PC-9 (cell line): ENCODE measurements at places on chromosomes 2 and 18. TPM values are rescaled to one million over a fixed set of nuclear protein-coding genes. Genes with fewer than 3 reads are reported as not detected.

The VIL1 gene
- total RNA-seq = not detected in 2 replicates

GRCh38 chr2:53289309-53290006, 478.1 kb upstream of the CHAC2 start:
- H3K36me3 ChIP-seq = no peaks in the 10 kb centered on the region
- no peak overlapping the region for H3K4me3 ChIP-seq

DNA sequence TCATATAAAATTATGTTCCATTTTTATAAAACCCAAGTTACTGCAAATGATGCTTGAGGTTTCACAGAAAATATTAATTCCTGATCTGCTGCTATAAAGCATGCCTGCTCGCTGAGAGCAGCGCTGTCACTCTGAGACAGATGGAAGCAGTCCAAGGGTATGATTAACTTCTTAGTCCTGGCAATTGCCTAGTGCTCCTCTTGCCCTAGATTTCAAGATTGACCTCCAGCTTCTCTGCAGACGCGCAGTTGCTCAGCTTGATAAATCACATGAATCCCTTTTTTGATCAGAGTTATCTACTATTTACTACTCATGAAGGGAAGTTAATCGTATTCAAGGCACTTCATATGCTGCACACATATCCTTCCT, 154.6 kb upstream of the REV1 start:
- no peaks in the 10 kb centered on the region for H3K4me1 ChIP-seq
- H3K27me3 ChIP-seq = peaks cover 90% of the 10 kb centered on the region
- H3K4me3 ChIP-seq = no peak overlapping the region
- no peaks in the 10 kb centered on the region for H3K36me3 ChIP-seq
- no peak for DNase-seq

The CDKL4 gene
- total RNA-seq = not detected in 2 replicates

DNA sequence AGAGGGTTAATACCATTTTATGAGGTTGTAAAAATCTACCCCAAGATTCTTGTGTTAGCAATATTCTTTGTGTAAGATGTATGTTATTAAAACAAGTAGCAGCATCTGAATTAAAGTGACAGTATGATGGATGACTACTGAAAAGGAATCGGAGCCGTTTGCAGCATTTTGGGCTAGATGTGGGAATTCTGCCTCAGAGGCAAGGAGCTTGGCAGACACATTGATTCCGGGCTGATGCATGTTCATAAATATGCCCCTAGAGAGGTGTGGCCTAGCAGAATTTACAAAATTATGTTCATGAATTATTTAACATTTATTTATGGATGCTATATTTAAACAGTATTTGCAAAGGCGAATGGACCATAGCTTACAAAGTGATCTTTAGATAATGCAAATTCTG, 389.0 kb upstream of the ETAA1 start:
- DNase-seq = no peak
- H3K27me3 ChIP-seq = no peaks in the 10 kb centered on the region
- H3K4me3 ChIP-seq = no peak overlapping the region
- no peaks in the 10 kb centered on the region for H3K36me3 ChIP-seq

- no peaks in the 10 kb centered on the region for H3K27me3 ChIP-seq
- H3K4me3 ChIP-seq = no peak overlapping the region
- H3K36me3 ChIP-seq = no peaks in the 10 kb centered on the region
- peaks cover 23% of the 10 kb centered on the region for H3K4me1 ChIP-seq
- DNase-seq = no peak
- H3K27ac ChIP-seq = no peak overlapping the region
Observed at GRCh38 chr2:71071681-71072398, 3.4 kb downstream of the NAGK start.

GRCh38 chr18:47928466-47928865, 2.0 kb downstream of the SMAD2 start:
- no peaks in the 10 kb centered on the region for H3K27me3 ChIP-seq
- peak overlapping the region; percentile 87 for H3K4me3 ChIP-seq
- H3K36me3 ChIP-seq = 0 out of 2 replicates have a peak, but pooled peaks cover 2% of the 10 kb centered on the region

The ZSWIM2 gene
- not detected in 2 replicates for total RNA-seq

GRCh38 chr2:218029366-218030360, 26.9 kb upstream of the TNS1 start:
- H3K36me3 ChIP-seq = no peaks in the 10 kb centered on the region
- H3K27me3 ChIP-seq = peaks cover 15% of the 10 kb centered on the region; the same call in 1 of the 2 replicates

DNA sequence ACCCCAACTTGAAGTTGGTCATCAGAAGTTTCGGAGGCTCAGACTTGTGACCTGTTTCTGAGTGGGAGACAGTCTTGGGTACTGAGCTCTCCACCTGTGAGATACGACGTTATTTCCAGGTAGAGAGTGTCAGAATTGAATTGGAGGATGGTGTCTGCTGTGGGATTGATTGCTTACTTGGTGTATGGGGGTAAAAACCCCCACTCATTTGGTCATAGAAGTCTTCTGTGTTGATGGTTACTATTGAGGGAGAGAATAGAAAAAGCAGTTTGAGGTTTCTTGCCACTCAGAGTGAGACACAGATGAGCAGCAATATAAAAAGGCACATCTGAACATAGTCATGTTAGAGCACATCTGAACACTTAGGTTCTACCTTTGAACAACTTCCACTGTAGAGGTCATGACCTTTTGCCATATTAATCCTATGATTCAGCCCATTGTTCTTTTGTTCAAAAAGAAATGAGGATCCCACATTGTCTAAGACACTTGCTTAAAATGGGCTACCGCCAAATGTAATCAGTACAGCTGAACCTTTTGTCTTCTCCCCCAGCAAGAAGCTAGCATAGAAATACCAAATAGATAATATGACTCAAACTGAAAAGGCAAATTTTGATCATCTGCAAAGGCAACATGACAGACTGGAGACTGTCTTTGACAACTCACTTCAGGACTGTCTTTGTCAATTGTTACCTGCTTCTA, 73.3 kb downstream of the NAB1 start:
- H3K27me3 ChIP-seq = no peaks in the 10 kb centered on the region
- no peak overlapping the region for H3K27ac ChIP-seq
- no peak for DNase-seq
- no peaks in the 10 kb centered on the region for H3K36me3 ChIP-seq
- H3K4me1 ChIP-seq = peaks cover 27% of the 10 kb centered on the region
- no peak overlapping the region for H3K4me3 ChIP-seq

DNA sequence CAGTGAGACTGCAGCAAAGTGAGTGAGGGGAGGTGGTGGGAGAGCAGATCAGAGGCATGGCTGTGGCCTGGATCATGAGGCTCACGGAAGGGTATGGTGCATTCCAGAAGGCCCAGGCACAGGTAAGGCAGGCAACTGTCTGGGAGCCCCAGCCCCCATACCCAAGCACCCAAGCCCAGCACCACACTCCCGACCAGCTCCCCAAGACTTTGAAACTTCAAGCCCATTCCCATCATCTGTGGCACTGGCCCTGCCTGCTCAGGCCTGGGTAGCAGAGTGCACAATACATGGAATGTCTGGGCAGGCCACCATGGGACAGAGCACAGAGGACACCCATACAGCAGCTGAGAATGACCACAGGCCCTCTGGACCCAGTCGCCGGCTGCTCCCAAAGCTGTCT, 202.6 kb upstream of the ARL4C start:
- H3K27me3 ChIP-seq = no peaks in the 10 kb centered on the region
- H3K27ac ChIP-seq = no peak overlapping the region
- DNase-seq = no peak
- no peak overlapping the region for H3K4me3 ChIP-seq
- no peaks in the 10 kb centered on the region; the same call in 1 of the 2 replicates for H3K36me3 ChIP-seq
- H3K4me1 ChIP-seq = peaks cover 32% of the 10 kb centered on the region

DNA sequence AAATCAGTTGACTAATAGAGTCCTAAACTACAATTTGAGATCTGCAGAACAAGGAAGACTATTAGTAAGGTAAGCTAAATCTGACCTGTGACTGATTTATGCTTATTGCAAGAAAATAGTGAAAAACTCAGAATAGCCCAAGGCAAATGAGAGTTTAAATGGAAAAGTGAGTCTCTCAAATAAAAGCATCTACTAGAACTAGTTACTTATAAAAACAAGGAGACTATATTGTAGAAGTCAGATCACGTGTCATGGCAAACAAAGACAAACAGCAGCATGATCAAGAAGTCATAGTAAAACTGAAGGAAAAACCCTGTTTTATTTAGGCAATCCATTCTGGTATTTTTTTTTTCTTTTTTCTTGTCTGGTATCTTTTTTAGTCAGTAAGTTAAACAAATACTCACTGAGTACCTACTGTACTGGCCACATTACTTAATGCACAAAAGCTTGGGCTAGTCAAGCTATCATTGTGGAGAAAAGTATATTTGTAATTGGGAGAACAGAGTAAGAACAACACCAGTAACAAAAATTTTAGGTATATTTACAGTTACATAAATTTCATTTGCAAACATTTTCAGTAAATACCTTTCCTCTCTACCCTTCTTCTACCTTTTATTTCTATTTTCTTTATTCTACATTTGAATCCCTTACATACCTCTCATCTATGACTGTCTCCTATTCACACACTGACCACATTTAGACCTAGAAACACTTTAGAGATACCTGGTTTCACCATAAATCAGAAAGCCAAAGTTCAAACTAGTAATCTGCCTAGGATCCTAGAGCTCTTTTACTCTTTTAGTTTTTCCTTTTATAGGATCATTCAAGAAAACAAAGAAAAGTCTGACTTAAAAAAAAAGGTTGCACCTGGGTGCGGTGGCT, 23.7 kb downstream of the CCDC88A start:
- H3K36me3 ChIP-seq = no peaks in the 10 kb centered on the region
- no peak overlapping the region for H3K27ac ChIP-seq
- DNase-seq = no peak
- H3K4me3 ChIP-seq = no peak overlapping the region
- no peaks in the 10 kb centered on the region for H3K27me3 ChIP-seq

DNA sequence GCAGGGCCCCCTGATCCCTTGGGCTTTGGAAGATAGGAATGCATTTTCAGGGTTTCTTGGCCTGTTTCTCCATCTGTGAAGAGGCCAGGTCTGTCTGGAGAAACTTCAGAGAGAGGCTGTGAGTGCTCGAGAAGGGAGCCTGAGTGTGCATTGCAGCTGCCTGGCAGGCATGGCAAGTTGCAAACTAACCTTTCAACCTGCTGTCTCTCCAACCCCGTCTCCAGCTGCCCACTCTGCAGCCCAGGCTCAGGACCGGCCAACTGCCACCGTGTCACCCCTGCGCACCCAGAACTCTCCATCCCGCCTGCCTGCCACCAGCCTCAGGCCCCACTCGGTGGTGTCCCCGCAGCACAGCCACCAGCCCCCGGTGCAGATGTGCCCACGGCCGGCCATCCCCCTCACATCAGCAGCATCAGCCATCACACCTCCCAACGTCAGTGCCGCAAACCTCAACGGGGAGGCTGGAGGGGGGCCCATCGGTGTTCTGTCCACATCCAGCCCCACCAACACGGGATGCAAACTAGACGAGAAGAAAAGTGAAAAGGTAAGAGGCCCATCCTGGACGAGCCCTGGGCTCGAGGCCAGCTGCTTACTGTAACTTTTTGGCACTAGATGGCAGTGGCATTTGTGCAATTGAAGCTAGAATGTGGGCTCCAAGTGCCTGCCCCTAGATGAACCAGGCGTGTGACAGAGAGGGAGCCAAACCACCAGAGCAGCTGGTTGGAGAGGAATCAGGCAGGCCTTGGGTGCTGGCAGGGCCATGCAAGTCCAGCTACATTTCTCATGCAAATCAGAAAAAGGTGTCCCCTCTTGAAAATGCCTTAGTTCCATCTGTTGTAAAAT, 164.6 kb downstream of the SEPTIN10 start:
- DNase-seq = no peak
- H3K4me1 ChIP-seq = no peaks in the 10 kb centered on the region
- H3K27me3 ChIP-seq = no peaks in the 10 kb centered on the region

DNA sequence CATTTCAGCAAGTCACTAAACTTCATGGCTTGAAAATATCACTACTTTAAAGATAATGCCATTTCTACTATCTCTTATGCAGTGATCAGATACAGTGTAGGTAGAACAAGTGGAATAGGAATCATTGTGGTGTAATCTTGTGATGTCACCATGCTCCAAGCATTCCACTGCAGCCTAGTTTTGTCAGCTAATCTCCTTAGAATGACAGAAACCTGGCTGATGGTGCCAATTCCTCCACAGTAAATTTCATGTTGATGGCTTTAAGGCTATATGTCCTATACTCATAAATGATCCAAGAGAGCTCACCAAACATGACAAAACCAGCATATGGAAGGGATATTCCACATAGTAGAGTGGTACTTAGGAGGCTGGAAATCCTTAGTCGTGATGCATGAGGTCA, 184.9 kb downstream of the PDE1A start:
- H3K27me3 ChIP-seq = no peaks in the 10 kb centered on the region
- no peaks in the 10 kb centered on the region for H3K4me1 ChIP-seq
- no peaks in the 10 kb centered on the region for H3K36me3 ChIP-seq
- DNase-seq = no peak
- no peak overlapping the region for H3K4me3 ChIP-seq

- no peaks in the 10 kb centered on the region for H3K27me3 ChIP-seq
- H3K27ac ChIP-seq = no peak overlapping the region
- H3K36me3 ChIP-seq = no peaks in the 10 kb centered on the region
- DNase-seq = no peak
- peaks cover 35% of the 10 kb centered on the region for H3K4me1 ChIP-seq
- H3K4me3 ChIP-seq = no peak overlapping the region
Observed at GRCh38 chr2:26633993-26634595, 7.1 kb downstream of the CIB4 start.

- no peak for DNase-seq
- H3K36me3 ChIP-seq = no peaks in the 10 kb centered on the region
- H3K4me1 ChIP-seq = peaks cover 26% of the 10 kb centered on the region
Observed at GRCh38 chr2:20126469-20126868, 75.0 kb upstream of the LAPTM4A start.

DNA sequence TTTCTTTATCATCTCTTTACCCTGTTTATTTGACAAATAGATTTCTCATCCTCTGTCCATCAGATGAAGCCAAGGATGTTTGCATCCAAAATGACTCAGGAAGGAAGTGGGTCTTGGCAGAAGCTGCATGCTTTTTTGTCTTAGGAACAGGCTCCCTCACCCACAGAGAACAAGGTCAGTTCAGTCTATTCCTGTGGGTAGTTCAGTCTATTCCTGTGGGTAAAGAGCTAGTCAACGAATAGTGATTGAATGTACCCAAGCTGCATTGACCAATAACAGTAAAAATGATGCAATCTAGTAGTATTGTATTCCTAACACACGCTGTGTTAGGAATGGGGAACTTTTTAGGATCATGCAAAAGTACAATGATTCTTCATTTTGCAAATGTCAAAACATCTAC, 290.8 kb upstream of the TANK start:
- no peak for DNase-seq
- no peak overlapping the region for H3K27ac ChIP-seq
- H3K4me3 ChIP-seq = no peak overlapping the region
- H3K27me3 ChIP-seq = no peaks in the 10 kb centered on the region

DNA sequence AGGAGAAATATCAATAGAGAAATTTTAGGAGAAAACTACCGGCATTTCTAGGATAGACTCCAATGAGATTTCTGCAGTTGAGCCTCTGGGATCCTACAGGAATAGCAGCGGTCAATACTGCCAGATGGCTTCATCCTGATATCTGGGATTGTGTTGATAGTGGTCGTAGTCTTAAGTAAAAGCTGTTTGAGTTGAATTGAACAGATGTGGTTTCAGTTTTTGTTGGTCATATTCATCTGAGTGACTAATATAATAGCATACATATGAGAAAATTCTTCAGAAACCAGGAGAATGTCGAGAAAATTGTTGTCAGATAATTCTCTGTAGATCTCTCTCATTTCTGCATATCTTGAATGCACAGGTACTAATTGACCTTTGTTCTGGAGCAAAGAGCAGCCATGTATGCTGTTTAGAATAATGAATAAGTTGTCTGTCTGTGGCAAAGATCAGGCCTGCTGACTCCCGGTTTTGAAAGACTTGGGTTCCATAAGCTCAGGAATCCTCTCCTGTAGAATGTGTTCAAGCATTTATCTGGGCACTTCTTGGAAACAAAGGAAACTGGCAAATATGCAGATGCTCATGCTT, 288.1 kb downstream of the TMX3 start:
- H3K4me1 ChIP-seq = no peaks in the 10 kb centered on the region
- no peak overlapping the region for H3K4me3 ChIP-seq
- H3K27ac ChIP-seq = no peak overlapping the region
- no peaks in the 10 kb centered on the region for H3K27me3 ChIP-seq
- no peaks in the 10 kb centered on the region for H3K36me3 ChIP-seq
